ENCODE measurements at places on chromosomes 3 and 15.

DNA sequence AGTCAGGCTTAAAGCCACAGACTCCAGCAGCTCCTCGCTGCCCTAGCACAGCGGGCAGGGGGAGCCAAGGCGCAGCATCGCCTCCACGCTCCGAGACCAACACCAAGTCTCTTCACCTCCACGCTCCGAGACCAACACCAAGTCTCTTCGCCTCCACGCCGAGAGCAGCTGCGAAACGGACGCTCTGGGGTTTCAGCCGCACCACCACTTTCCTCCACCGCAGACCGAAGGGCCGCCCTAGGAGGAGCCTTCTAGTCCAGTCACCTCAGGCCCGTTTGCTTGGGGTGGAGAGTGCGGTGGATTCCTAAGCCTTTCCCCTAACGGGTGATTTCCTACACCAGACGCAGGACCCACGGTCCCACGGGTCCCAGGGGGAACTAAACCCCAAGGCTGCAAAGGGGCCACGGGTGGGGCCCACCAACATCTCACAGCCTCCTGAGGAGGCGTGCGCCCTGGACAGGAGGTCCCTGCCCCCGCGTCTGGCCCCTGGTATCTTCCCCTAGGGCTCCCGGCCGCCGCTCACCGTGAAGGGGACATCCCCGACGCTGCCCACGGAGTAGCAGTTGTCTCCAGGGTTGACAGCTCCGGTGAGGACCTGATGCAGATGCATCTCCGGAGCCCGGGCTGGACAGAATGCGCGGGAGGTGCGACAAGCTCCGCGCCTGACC, 501 bp downstream of the DMXL2 start:
- DNase-seq, result peak; percentile 60

GRCh38 chr15:72044956-72045355, 73.0 kb downstream of the MYO9A start:
- DNase-seq, result no peak

DNA sequence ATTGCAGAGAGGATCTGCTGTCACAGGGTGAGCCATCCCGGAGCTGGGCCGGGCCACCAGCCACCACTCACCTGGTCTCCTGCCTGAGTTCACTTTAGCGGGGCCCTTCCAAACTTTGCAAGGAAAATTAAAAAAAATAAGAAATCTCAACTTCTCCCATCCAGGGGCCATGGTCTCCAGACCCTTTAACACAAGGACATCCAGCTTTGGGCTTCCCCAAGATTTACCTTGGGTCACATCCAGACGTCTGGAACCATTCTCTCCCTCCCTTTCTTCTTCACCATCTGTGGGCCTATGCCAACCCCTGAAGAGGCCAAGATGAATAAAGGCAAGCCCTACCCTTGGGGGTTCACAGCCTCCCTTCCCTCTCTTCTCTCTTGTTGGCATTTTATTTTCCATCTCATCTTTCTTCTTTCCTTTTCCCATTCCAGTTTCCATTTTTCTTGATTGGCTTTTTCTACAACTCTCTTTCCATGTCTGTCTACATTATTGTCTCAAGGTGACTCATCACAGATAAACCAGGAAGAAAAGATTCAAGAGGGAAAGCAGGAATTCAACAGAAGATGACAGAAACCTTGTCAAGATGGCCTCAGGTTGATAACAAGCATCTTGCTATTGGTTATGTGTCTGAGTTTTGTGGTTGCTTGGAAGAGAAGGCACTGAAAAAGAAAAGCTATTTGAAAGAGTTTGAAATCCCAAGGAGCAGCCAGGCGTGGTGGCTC, 49.5 kb downstream of the ITGA11 start:
- no peak for DNase-seq

DNA sequence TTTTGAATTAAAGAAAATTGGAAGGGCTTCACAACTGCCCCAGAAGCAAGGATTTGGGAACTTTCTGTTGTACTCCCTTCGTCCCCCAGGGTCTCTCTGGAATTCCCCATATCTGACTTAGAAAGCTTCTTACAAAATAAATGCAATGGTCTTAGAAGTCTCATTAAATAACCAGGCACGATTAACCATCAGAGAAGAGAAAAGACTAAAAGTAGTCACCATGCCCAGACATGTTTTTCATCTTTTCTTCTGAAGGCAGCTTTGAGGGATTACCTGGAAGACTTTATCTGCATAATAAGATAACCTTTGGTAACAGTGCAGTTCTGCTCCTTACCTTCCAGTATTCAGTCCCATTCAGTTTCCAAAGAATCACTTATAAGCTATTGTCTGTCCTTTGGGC, 135.9 kb downstream of the PTPRG start:
- DNase-seq, result no peak

DNA sequence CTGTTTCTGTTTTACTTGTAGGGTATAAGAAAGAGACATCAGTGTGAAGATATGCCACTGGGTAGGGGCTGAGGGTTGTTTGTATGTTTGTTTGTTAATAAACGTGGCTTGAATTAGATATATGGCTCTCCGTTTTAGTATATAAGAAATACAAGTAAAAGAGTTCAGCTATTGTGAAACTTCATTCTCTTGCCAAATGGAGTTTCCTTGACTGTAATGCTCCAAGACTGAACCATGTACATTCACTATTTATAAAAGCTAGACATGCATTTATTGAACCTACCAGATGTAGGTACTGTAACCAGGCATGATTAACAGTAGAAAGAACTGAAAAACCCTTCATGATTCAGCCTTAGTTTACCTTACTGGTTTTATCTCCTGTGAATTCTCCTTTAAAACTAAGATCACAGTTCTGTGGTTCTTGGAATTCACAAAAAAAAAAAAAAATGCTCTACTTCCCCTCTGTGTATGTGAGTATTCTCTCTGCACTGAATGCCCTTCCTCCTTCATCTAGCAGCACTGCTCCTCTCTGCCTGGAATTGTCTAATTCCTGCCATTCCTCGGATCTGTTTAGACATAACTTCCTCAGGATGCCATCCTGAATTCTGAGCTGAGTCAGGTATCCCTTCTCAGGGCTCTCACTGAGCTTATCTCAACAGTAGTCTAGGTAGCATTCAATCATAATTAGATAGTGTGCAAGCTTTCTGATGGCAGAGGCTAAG, 504.4 kb downstream of the FHIT start:
- DNase-seq, result no peak

DNA sequence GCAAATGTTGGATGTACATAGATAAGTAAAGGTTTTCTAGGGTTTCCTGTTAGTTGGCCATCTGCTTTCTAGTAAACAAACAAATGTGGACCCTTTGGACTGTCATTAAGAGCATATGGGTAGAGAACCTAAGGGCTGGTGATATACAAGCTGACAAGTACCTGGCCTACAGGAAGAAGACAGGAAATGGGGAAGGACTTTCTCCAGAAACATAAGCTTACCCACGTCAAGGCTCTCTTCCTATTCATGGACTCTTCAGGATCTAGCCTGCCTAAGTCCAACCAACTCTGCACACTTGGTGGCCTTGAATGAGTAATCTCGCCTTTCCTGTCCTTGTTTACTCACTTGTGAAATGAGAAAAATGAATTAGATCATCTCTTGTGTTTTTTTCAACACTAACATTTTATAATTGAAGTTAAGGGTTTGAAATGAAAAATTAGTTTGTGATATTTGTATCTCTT, 22.2 kb upstream of the GOLIM4 start:
- no peak for DNase-seq

DNA sequence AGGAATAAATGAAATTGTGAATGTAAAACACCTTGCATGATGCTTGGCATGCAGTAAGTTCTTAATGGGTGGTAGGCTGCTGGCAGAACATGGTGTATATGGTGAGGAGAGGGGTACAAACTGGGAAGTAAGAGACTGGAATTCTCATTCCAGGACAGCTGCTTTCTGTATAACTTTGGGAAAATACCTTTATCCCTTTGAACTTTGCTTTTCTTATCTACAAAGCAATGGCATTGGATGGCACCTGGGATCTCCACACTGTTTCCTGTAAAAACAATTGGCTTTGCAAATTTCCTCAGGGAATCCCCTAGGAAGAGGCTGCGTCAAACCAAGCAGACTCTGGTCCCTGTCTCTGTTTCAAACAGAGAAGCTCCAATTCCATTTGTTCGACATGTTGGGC, 100.7 kb upstream of the SLC4A7 start:
- DNase-seq, result no peak

GRCh38 chr15:90581771-90582352, 52.1 kb downstream of the CRTC3 start:
- no peak for DNase-seq

- DNase-seq, result no peak
These were observed 24.0 kb downstream of the KIF7 start for GRCh38 chr15:89630974-89631901.

GRCh38 chr3:99430348-99431134, 207.9 kb upstream of the COL8A1 start:
- no peak for DNase-seq

DNA sequence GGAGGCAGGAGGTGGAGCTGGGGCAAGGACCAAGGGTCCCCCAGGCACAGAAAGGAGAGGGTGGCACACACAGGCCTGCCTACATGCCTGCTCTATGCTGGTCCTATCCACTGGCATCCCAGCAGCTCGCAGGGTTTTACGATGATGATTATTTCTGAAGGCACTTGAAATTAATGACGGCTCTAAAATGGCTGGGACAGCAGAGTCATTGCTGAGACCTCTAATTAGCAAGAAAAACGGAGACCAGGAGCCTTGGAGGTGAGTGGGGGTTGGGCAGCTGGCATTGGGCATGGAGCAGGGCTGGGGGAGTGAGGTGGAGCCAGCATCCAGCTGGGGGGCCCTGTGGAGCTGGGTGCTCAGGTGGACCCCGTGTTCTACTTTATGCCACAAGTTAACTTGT, 3.5 kb upstream of the LINGO1 start:
- no peak for DNase-seq

- no peak for DNase-seq
These were observed 117.1 kb downstream of the NEK11 start for GRCh38 chr3:131143802-131144201.

DNA sequence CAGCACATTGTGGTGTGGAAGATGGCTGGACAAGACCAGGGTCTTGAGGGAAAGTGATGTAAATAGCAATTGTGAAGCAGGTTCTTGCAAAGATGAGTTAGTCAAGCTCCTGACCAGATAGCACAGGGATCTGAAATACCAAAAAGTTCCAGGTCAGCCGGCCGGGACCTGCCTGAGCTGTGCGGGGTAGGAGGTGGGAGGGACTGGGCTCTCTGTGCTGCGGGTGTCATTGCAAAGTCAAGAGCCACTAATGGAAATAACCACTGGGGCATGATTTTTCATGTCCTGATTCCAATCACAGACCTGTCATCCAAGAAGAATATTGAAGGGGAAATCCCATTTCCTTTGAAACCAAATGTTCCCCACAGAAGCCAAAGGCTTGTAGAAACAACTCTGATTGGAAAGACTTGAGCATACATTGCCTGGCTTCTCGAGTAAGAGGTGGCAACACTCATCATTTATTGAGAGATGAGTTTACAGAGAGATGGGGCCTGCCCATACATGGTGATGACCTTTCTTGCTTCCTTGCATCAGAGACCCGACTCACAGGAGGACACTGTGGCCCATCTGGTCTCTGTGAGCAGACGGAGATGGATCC, 44.2 kb upstream of the KY start:
- DNase-seq, result no peak

GRCh38 chr3:143535994-143536784, 312.1 kb downstream of the SLC9A9 start:
- DNase-seq, result no peak

DNA sequence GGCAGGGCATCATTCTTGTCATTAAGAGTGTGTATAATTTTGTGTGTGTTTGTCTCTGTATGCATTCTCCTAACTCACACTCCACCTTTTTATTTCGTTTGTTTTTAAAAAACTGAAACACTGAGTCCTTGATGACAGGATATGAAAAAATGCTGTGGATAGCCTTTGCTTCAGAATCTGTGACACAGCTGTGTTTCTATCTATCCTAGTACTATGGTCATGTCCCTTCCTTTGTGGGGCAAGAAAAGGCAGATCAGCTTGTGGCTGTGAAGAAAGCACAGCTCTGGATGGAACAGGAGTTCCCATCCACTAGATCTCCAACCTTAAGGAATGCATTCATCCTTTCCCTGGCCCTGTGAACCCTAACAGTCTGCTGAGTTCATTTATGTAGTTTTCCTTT, 60.3 kb downstream of the OTOL1 start:
- no peak for DNase-seq

GRCh38 chr3:32399030-32399620, 7.5 kb downstream of the CMTM7 start:
- DNase-seq, result peak; percentile 61

GRCh38 chr3:185824051-185825005, 514 bp downstream of the IGF2BP2 start:
- no peak for DNase-seq

DNA sequence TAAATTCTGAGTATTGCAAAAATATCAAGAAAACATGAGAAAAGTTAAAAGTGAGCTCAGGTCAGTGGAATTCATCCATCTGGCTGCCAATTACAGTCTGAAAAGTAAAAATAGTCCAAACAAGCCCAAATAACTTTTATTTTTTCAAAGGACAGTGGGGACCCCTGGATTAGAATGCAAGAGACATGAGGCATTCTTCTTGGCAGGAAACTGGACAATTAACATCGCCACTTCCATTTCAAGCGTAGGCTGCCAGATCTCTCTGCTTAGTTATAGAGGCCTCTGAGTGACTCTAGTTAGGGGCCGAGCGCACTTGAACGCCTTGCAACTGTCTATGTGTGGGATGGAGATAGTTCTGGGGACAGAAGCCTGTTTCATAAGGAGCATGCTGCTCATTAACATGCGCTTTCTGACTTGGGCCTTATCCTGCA, 189.1 kb downstream of the GHSR start:
- DNase-seq, result no peak

- DNase-seq, result no peak
These were observed 16.9 kb downstream of the C3orf22 start for GRCh38 chr3:126541628-126542339.

DNA sequence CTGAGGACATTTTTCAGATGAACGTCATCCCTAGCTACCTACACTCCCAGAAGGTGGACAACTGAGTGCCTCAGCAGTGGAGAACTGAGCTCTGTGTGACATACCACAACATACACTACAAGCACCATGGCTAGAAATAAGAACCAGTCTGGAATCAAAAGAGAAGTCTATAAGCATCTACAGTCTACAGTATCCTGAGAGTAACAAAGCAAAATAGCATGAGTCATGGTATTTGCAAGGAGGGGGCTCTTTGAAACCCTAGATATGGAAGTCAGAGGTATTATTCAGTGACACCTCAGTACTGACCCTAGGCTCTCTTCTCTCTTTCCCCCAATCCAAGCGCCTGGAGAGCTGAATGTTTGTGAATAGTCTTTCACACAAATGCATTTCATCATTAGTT, 87.5 kb downstream of the TNIK start:
- no peak for DNase-seq

Measured in NCI-H2081 (cell line).